A549 treated with dexamethasone at 1 μM for 4 hours (cell line): ENCODE measurements at places on chromosomes 4 and X. TPM values are rescaled to one million over a fixed set of nuclear protein-coding genes. Genes with fewer than 3 reads are reported as not detected.

TMEM154 gene
- total RNA-seq, result 0.03 to 0.20 TPM (median 0.09 TPM) in 4 of 5 replicates, not detected in the other

GPR119 gene
- not detected in 5 replicates for total RNA-seq

SPANXC gene
- total RNA-seq, result 0.34 to 0.77 TPM (median 0.51 TPM) in 3 of 5 replicates, not detected in the others

SPIN3 gene
- 5.0 to 6.3 TPM (median 5.9 TPM) in 5 replicates for total RNA-seq

CACNA1F gene
- total RNA-seq, result not detected in 5 replicates

GUCY1A1 gene
- total RNA-seq, result not detected in 5 replicates

AFF1 gene
- total RNA-seq, result 8.0 to 17.6 TPM (median 14.5 TPM) in 5 replicates

PDK3 gene
- 4.3 to 4.9 TPM (median 4.8 TPM) in 5 replicates for total RNA-seq

SPACA5 gene
- not detected in 5 replicates for total RNA-seq
